ENCODE measurements at places on chromosomes 3 and 15.

DNA sequence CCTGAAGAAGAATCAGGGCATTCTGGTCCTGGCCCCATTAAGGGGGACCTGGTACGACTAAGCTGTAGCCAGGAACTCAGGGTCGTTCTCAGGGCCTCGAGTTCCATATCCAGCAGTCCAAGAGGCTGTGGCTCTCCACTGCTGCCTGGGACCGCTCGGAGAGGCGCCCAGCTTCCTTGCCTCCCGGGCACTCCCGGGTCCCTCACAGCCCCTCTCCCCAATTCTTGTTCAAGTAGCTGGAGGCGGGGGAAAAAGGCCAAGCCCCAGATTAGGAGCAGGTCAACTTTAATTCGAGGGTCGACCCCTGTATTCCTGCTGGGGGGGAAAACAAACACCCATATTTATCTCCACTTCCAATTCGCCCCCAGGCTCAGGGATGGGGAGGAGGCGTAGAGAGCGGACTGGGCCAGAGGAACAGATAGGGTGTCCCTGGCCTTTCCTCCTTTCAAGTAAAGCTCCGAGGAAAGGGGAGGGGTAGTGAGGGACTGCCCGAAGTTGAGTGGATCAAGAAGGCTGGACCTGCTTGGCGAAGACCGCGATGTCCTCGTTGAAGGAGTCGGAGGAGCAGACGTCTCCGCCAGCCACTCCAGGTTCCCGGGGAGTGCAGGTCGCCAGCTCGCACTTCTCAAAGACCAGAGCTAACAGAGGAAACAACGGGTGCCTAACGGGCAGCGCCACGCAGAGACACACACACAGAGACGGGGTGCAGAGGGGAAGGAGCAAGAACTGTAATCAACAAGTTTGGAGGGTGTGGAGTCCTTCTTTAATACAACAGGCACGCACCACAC is 4.4 kb downstream of the MEIS2 start:
- DNase-seq = no peak

DNA sequence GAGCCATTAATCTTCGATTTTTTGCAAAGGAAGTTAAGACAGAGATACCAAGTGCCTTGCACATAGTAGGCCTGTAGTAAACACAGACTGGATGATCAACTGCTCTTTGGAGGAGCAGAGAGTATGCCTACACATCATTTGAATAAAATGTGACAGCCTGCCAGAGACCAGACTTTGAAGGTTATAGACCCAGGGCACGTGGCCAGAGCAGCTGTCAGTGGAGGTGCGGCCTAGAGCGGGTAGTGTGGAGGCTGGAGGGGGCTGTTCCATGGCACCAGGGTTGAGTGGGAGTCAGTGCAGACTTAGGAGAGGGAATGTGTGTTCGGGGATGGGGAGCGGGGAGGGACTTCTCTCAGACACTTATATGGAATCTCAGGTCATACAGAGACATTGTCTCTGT is 80.8 kb downstream of the SMAD3 start:
- no peak for DNase-seq

GRCh38 chr15:84699538-84700191 is 16.3 kb downstream of the SEC11A start:
- DNase-seq = no peak

GRCh38 chr3:123586131-123586530 is 1.3 kb upstream of the HACD2 start:
- DNase-seq = peak; percentile 38

DNA sequence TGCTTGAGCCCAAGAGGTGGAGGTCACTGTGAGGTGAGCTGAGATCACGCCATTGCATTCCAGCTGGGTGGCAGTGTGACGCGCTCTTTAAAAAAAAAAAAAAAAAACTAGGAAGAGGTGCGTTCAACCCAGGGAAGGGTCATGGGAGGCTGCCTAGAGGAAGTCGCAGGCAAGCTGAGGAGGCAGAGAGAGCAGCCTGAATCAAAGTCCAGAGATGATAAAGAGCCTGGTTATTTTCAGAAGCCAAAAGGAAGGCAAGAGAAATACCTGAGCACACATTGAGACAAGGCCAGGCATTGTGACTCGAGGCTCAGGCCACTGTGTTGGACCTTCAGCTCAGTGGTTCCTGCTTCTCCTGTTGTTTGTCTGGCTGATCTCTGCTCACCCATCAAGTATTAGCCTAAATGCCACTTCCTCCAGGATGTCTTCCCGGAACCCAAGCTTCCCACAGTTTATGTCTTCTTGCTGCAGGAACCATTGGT is 16.1 kb upstream of the GCNT3 start:
- DNase-seq = no peak
